ENCODE measurements at places on chromosomes 5 and 9. TPM values are rescaled to one million over a fixed set of nuclear protein-coding genes. Genes with fewer than 3 reads are reported as not detected.

Gene FAM219A
- polyA plus RNA-seq = 20.8 TPM

Gene HMCN2
- polyA plus RNA-seq = 14.6 TPM

Gene PCDHGA10
- 1.6 TPM for polyA plus RNA-seq

Gene CAVIN4
- 0.20 TPM for polyA plus RNA-seq

DNA sequence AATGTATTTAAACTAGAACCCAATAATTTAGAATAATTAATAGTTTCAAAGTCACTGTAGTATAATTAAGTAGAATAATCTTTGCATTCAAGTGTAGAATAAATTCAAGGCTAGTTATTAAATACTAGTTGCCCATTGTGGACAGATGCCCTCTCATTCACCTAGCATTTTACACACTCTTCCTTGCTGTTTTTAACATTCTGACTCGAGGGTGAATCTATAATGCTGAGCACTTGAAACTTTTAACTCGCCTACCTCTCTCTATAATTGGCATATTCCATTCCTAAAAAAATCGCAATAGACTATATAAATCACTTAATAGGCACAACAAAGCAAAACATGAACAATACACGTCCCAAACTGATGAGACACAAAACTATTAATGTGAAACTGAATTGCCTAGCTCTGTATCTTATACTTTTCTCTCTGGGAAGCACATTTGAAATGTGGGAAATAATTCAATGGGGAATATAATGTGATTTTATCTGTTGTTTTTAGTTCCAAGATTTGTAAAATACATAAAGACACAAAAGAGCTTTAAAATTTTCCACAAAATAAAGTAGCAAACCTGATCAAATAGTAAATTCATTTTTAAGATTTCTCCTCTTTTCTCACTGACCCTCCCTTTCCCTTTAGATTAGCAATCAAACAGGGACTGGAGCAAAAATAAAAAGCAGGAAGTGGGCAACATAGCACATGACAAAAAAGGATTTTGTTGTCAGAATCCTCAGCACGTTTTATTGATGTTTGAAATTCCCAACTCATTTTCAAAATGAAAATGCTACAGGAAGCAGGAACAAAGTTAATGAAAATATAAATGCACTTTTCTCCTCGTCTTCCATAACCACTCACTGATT, 295.6 kb downstream of the PDE4D start:
- no peak for DNase-seq

DNA sequence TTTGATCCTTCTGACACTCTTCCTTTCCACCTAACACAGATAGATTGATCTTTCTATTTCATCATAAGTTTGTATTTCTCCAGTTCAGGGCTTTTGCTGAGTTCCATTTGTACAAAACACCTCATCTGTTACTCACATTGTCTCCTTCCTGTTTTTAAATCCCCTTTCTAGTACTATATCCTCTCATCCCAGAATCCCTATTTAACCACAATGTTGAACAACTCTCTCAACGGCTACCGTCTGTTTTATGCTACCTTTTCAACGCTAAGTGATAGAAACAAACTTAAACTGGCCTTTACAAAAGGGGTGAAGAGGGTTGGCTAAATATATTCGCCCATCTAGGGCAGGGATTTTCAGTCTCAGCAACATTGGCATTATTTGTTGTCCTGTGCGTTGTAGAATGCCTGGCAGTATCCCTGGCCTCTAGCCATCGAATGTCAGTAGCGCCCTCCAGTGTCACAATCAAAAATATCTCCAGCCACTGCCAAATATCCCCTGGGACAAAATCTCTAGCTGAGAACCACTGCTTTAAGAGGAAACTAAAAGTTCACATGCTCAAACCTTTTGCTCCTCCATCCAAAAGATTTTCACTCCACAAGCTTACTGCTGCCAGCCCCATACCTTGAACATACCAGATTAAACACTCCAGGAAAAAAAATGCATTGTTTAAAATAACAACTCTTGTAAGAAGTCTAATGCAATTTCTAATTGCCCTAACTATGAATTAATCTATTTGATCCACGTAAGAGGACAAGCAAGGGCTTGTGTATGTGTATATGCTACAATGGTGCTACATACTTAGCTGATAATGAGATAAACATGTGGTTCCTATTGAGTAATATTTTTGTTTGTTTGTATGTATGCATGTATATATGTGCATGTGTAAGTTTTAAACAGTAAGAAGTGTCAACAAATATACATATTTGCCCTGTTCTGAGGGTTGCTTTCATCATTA, 344.0 kb downstream of the PTPRD start:
- DNase-seq = no peak

GRCh38 chr5:149654231-149654630, 72.9 kb downstream of the ARHGEF37 start:
- no peak for DNase-seq

GRCh38 chr5:10447041-10447440, 5.4 kb downstream of the ROPN1L start:
- no peak for DNase-seq

DNA sequence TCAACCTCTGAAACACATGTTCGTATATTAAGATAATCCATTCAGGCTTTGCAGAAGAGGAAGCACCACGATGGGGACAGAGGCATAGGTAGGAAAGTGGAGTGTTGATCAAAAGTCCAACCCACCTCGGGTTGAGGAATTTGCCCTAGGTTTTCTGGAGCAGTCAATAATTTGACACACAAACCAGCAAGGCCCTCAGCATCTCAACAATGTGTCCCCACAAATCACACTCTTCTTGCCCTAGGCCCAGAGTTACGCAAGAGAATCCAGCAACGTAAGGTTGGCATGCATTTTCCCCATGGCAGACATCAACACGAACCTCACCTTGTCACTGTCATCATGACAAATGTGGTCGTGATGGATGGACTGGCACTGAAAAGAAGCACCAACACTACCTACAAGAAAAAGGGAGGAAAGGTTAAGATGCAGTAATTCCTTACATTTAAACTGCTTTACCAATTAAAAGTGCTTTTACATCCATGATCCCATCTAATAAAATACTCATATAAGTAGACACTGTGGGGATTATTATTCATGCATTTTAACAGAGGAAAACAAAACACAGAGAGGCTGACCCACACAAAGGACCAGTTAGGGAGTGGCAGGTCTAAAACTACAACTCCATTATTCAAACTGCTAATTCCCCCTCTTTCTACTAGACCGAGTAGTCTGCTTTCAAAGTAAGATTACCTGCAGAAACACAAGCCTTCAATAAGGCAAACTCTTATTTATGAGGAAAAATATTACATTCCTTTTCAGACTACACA, 24.4 kb upstream of the RNF38 start:
- no peak for DNase-seq
